ENCODE measurements at places on chromosomes 7 and 10.
A peak's percentile ranks its signal among the peaks of the same experiment; 100 is the strongest.

DNA sequence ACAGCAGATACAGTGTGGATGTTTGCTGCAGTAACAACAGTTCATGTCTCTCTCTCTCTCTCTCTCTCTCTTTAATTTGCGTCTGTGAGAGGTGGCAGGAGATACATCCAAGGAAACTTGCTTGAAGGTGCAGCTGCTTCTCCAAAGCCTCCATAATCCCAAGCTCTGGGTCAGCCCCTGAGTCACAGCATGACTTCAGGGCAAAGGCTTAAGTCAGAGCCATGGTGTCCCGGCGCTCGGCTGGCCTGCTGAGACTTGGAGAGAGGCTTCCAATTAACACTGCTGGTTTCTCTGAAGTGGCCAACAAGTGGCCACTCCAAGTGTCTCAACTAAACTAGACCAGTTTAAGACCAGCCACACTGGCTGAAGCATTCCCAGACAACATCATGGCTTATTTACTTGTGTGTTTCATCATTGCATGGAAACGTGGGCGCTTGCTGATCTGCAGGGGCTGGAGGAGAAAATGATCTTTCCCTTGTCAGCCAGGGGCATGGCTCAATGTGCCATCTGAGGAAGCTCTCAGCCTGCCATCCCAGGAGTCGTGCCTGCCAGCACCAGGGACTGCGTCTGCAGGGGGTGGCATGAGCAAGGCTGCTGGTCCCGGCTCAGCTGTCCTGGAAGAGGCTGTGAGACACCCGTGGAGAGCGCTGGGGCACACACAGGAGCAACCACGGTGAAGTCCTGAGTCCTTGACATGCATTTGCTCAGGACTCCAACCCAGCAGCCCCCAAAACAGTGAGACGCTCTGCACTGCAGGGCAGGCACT lies 254.2 kb downstream of the COBL start:
- DNase-seq: peak; percentile 11

GRCh38 chr7:83270407-83270806 lies 107.7 kb upstream of the PCLO start:
- DNase-seq: no peak

DNA sequence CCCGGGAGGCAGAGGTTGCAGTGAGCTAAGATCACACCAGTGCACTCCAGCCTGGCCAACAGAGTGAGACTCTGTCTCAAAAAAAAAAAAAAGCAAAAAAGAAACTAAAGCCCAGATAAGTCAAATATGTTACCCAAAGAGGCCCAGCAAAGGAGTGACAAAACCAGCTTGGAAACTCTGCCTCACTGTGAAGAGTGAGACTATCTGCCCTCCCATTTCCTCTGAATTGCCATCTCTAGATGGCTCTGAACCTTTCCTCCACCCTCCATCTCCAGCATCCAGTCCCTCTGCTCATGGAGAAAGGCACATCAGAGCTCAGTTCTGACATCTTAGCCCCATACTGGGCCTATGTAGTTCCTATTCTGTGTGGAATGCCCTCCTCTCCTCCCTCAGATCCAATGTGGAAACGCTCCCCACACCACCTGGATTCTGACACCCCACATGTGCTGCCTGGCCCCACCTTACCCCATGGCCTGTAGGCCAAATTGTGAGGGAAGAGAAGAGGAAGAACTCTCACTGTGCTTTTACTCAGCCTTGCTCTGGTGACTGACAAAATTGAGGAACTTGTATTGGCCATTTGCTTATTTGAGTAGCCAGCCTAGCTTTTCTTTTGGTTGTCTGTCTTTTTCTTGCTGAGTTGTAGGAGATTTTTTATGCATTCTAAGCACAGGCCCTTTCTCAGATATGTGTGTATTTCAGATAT lies 18.0 kb upstream of the NUDCD3 start:
- DNase-seq: no peak

- no peak for DNase-seq
Measured at GRCh38 chr7:114670676-114671075, 251.2 kb upstream of the MDFIC start.

- no peak for DNase-seq
Measured at GRCh38 chr7:155813546-155814315, 1.5 kb upstream of the SHH start.

- no peak for DNase-seq
Measured at GRCh38 chr10:91340613-91341362, 69.4 kb upstream of the HECTD2 start.

GRCh38 chr10:71742301-71743088 lies 22.9 kb upstream of the C10orf105 start:
- no peak for DNase-seq

GRCh38 chr10:16887565-16887964 lies 70.3 kb upstream of the RSU1 start:
- no peak for DNase-seq

All from NCI-H187 treated with DMSO at 0.1 percent for 48 hours (cell line).